Hematopoietic multipotent progenitor cell treated with erythropoietin and hydrocortisone succinate and interleukin-3 and kit ligand, for 4 days (in vitro differentiated cells): ENCODE measurements at places on chromosomes 7 and 10.

DNA sequence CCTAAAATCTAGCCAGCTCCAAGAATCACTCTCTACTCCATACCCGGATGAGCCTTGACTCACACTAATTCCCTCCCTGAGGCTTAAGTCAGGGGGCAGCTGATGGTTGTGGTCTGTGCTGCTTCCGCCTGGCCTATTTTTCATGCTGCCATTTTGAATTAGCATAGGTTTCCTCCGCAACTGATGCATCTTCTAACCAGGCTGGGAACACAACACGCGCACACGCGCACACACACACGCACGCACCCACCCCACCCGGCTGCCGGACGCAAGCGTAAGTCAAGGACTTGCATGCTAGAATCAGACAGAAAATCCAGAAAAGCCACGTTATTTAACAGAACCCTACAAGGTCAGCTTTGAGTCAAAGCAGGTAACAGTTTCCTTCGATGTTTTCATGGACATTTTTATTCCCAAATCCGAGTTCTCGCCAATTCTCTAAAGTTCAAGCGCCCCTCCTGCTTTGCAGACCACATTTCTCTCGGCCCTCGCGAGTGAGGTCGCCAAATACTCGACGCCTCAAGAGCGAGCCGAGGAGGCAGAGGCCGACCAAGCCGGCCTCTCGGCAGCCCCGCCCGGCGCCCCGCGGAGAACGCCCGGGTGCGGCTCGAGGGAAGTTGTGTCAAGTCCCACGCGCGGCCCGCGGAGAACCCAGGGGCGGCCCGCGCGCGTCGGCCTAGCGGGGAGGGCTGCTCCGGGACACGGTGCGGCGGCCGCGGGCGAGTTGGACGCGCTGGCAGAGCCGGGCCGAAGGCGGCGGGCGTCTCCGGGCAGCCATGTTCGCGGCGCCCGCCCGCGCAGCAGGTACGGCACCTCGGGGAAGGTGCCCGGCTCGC is 961 bp downstream of the SCRN1 start:
- peak; percentile 84 for DNase-seq

- DNase-seq = peak; percentile 36
These were observed 2.7 kb upstream of the PPP2R2D start for GRCh38 chr10:131898061-131898460.

DNA sequence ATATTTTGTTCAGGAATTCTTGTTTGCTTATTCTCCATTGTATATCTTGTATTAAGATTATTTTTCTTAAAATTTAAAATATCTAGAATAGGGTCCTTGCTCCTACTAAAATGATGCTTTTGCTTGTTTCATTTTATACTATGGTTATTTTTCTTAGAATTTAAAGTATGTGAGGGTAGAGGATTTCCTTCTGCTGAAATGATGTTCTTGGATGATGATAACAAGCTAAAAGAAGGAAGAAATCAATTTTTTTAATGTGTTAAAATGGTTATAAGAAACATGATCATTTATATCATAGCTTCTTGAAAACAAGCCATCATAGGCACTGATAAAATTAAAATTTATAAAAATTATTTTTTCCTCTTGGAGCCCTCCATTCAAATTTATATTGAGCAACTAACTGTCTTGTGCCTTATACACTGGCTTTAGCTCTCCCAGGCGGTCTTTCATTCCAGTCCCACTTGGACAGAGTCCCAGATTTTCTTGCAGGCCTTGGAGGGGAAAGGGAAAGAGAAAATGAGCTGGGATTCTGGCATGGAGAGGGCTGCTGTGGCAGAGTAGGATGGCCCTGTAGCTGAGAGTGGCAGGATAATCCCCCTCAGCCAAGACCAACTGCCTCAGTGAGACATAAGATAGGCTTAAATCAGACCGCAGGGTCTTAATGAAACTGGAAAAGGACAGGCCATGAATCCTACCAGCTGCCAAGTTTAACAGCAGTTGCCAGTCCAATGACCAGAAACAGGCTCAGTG is 60.2 kb downstream of the DNAJB9 start:
- no peak for DNase-seq

- DNase-seq = no peak
These were observed 75.8 kb downstream of the DLG5 start for GRCh38 chr10:77850620-77851231.

DNA sequence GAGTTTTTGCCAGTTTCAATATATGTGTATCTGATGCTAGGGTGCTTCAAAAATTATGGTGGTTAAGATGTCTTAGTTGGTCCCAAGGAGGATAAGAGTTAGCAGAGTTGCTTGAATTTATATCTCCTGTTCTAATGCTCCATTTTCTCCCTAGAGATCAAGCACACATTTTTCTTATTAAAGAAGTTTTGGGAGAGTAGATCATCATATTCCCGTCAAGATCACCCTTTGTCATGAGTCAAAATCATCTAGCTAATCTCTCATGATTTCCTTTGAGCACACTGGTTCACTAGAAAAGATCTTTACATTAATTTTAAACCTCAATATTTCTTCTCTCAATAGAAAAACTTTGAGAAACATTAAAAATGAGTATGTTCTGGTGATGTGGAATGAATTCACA is 429.9 kb upstream of the SEMA3A start:
- DNase-seq = no peak

DNA sequence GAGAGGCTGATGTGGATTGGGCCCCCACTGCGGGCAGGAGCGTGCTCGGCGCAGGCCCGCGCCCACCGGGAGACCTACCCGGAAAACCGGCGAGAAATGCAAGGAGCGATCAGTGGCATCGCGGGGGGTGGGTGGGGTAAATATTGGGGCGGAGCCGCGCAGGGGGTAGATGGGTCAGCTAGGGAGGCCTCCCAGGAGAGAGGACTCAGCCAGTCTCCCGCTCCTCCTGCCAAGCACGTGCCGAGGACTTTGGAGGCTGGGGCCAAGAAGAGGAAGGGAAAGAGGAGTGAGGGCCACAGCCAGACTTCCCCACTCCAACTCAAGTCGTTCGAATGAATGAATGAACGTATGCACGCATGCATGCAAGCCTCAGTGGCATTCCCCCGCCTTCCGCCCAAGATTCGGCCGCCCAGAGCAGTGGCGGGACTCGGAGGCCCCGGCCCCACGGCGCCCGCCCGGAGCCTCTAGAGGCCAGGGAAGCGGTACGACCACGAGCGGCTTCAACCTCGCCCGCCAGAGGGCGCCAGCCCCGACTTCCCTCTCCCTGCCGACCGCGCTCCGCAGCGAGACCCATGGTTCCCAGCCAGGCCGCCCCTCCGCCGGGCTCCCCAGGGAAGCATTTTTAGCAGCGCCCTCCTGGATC is 3.6 kb downstream of the NPM3 start:
- DNase-seq = peak; percentile 89

DNA sequence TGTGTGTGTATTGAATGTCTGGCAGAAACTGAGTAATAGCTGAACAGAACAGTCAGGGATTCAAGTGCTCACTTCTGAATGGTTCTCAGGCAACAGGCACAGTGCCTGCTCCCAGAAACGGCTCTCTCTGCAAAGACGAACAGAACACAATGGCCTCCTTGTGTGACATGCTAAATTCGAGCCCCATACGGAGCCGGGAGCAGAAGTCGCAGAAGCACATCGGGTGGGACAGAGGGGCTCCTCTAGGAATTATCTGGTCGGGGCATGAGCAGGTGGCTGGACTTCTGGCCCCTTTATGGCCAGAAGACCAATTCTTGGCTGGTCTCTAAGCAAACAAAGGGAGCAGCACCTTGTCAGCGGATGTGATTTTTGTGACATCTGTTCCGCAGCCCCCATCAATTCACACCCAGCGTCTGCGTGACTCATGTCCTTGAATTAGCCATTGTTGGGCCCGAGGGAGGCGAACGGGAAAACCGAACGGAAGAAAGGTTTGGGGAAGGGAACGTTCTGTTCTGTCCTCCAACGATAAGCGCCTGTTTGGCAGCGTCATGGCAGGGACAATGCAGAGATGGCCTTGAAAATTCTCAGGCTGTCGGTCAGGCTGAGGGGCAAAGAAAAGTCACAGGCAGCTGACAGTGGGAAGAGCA is 47.3 kb upstream of the NPTX2 start:
- no peak for DNase-seq

DNA sequence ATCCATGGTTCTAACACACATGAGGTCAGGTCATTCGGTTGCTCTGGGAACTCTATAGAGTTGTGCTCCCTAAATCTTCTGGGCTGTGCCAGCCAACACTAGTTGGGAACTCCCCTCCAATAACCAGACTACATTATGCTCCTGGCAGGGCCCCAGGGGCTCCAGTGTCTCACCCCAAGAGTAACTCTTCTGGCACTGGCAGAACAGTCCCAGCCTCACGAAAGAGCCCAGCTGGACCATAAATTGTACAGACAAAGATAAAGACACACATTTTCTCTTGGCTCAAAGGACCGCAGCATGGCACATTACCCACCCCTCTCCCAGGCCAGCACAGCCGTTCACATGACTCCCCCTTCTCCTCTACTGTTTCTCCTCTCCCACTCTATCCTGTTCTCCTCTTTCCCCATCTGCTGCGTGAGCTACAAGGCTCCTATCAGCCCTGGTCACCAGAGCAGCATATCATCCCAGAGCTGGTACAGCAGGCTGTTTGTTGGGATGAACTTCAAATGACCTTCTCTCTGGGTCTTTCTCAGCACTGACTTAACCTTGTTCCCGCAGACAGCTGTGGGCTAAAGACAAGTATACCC is 230.6 kb downstream of the PLXNA4 start:
- no peak for DNase-seq
